ENCODE measurements at places on chromosomes 1 and 21.

- no peak for DNase-seq
These were observed 15.6 kb upstream of the RAP1A start for GRCh38 chr1:111603979-111604378.

DNA sequence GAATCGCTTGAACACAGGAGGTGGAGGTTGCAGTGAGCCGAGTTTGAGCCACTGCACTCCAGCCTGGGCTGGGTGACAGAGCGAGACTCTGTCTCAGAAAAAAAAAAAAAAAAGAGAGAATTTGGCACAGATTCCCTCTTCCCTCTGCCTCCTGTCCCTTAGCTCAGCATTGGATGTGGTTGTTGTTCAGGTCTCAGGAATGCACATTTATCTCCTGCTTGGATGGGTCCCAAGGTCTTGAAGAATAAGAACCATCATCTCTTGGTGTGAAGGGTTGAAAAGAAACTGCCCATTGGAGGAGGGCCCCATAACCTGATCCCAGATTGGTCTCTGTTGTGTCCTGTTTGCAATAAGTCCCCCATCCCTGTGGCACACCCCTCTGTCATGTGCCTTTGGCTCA is 34.9 kb downstream of the UBIAD1 start:
- DNase-seq: no peak

DNA sequence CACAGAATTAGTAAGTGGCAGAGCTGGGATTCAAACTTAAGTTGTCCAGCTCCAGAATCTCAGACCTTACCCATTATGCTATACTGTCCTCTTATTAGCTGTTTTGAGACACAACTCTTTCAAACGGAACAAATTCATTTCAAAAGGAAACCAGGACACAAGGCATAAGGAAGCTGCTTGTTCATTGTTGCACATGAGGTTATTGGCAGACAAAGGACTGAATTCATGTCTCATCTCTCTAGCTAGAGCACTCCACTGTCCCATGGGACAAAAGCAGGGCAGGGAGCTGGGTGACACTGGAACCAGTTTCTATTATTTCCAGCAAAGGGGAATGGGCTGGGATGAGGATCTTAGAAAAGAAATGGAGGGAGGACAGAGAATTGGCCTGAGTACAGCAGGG is 26.4 kb downstream of the CHI3L2 start:
- DNase-seq: no peak

DNA sequence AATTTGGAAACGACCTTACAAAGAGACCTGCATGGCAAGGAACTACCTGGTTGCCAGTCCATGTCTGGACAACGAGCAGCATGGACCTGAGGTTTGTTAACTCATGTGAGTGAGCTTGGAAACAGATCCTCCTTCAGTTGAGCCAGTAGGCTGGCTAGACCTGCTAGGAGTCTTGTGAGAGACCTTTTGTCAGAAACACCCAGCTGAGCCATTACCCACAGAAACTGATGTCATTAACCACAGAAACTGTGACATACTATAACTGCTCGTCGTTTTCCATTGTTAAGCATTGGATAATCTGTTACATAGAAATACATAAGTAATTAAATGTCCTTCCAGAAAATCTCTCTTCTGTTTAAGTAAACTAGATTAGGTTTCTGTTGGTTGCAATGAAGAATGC is 211.1 kb upstream of the C21orf91 start:
- no peak for DNase-seq

GRCh38 chr1:160018900-160019299 is 12.9 kb downstream of the PIGM start:
- no peak for DNase-seq

GRCh38 chr21:30713766-30714165 is 4.8 kb downstream of the KRTAP21-3 start:
- DNase-seq: no peak

GRCh38 chr1:81230983-81231728 is 569.6 kb upstream of the ADGRL2 start:
- no peak for DNase-seq

- no peak for DNase-seq
These were observed 8.2 kb downstream of the ATP1A2 start for GRCh38 chr1:160123726-160124125.

GRCh38 chr1:65147424-65148177 is 402 bp upstream of the AK4 start:
- DNase-seq: peak; percentile 25

- no peak for DNase-seq
These were observed 107.4 kb upstream of the MAGI3 start for GRCh38 chr1:113282893-113283285.

DNA sequence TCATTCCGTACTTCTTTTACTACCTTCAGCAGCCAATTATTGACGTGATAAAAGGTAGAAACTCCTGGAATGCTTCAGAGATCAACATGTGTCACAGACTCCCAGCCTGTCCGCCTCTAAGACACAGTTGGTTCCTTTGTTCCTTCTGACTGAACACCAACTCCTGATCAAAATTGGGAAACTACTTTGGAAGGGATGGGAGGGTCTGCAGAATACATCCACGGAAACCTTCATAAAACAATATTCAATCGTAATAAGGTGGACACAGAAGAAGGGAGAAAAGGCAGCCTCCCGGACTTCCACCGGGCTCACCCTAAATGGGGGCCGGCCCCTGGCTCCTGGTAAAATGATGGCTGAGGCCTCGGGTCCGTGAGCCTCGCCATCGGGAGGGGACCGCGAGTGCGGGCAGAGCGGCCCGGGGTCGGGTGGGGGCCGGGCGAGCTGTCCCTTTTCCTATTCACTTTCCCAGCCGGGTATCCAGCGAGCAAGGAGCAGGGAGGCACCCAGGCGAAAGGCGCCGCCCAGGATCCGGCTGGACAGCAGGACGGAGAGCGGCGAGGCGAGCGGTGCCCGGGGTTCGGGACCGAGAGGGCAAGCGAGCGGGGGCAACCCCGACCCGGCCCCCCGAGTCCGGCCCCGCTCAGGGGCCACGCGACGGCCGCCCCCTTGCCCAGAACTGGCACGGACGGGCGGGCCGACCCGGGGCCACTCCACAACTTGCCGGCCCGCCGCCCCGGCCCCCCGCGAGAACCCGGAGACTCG is 805 bp downstream of the NRIP1 start:
- DNase-seq: no peak

Data from NCI-H1930 (cell line).